ENCODE measurements at places on chromosomes 11 and 22.

DNA sequence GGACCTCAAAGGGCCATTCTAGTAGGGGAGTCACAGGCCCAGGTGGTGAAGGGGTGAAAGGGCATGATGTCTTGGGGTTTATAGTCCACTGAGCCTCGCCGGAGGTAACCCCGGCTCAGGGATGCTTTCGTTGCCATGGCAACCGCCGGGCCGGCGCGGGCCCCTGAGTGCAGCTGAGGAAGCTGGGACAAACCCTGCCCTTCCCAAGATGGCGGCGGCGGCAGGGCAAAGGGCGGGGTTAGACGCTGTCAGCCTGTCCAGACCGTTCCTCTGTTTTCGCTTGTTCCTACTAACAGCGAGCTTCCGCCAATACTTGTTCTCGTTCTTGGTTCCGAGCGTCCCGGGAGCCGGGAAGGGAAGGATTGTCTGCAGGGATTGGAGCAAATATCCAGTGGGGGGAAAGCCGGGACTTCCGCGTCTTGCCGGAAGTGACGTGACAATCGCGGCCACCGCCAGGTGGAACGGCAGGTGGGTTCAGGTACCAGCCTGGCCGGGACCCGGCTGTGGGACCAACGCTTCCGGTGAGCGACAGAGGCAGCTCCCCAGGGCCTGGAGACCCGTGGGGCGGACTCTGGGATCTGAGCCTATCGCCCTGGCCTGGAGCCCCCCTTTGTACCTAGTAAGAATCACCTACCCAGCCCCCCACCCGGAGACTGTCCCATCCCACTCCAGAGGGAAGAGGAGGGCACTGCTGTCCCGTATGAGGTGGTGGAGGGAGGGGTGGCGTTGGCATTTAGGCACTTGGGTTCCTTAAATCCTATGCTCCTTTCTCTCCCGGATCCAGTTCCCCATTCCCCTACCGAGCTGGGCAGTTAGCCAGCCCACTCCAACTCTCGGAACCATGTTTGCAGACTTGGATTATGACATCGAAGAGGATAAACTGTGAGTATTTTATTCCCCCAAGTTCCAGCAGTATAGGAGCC, at the start of gene PICK1:
Gene PICK1, plus strand, starts transcription at position 436 of the 923 bp plus-strand sequence. Its CDS starts 406 bp downstream, at position 842.
- DNase-seq, result peak; percentile 94

- no peak for DNase-seq
These were observed 134.8 kb downstream of the CACNA1I start for GRCh38 chr22:39705386-39705785.

GRCh38 chr22:50014655-50015401, 2.3 kb upstream of the IL17REL start:
- peak; percentile 28 for DNase-seq

GRCh38 chr11:115132436-115133228, 371.6 kb downstream of the CADM1 start:
- DNase-seq, result peak; percentile 44

GRCh38 chr11:69030301-69030700, 17.3 kb upstream of the MRGPRF start:
- no peak for DNase-seq

- no peak for DNase-seq
These were observed 8.3 kb downstream of the TST start for GRCh38 chr22:37010976-37011375.

DNA sequence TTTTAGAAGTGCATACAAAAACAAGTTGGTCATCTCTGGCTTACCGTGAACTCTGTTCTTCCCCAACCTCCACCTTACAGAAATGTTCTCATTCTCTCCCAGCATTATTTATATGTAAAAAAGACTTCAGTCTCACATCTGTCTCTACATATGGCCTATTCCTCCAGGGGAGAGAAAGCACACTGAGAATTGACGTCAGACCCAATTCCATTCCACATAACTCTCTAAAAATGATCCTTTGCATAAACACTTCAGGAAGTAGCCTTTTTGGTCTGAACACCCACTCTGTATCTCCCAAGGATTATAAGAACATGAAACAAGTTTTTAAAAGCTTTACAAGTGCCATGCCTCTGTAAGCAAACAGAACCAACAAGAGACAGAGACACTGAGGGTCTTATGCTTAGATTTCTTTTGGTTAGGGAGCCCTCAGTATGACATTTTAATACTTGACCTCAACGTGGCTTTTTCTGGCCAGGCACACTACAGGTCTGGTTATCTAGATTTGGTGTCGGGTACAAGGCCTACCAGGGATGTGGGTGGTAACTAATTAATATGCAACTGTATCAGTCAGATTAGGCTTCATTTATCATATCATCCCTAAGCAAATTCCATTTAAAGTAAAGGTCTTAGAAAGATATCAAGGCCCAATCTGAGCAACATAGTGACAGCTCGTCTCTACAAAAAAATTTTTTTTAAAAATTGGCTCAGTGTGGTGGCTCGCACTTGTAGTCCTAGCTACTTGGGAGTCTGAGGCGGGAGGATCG, 48.5 kb upstream of the PPP2R1B start:
- DNase-seq, result no peak

- DNase-seq, result peak; percentile 20
These were observed 62.5 kb downstream of the SMIM38 start for GRCh38 chr11:69218271-69218682.

GRCh38 chr11:117832511-117832910, 8.0 kb upstream of the FXYD2 start:
- DNase-seq, result no peak

- no peak for DNase-seq
These were observed 33.4 kb downstream of the PPARA start for GRCh38 chr22:46183733-46184132.

DNA sequence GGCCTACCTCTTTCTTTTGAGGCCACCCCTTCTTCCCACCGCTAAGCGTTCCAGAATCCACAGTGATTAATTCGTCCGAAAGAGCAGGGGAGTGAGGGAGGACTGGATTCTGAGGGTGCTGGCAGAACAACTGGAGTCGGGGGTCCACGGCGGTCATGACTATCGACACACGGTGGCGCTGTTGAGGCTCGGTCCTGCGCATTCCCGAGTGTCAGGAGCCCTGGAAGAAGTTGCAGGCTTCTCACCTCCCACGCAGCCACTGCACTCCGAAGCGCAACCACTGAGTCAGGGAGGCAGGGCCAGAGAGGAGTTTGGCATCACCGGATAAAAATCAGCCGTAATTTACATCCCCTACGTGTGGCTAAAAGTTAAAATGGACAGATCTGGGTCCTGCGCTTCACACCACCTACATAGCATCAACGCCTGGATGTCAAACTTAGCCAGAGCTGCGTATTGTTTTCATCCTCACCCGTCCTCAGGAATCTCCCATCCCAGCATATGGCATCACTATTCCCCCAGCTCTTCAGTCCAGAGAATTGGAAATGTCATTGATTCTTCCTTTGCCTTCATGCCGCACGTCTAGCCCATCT, 10.7 kb upstream of the CTSF start:
- DNase-seq, result peak; percentile 87

DNA sequence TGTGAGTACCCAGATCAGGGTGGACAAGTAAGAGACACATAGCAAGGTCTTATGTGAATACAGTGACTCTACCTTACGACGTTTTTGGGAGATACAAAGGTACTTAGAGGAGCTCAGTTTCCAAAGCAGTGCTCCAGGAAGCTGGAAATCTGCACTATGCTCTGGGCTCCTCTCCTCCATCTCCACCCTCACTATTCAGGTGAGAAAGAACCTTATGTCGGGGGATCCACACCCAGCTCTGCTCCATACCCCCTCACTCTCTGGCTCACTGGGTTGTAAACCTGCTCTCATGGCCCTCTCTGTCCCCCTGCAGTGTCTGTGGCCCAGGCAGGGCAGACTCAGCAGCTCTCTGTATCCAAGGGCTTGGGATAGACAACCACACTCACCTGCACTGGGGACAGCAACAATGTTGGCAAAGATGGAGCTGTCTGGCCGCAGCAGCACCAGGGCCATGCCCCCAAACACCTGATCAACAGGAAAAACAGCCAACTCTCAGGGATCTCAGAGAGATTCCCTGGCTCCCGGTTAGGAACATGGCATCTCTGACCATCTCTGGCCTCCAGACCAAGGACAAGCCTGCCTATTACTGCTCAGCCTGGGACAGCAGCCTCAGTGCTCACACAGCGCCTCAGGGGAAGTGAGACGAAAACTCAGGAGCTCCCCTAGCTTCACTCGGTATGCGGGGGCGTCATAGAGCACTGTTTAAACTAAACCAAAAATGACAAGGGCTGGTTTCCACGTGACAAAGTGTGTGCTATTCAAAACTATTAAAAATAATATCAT, 60.9 kb upstream of the TOP3B start:
- DNase-seq, result no peak

DNA sequence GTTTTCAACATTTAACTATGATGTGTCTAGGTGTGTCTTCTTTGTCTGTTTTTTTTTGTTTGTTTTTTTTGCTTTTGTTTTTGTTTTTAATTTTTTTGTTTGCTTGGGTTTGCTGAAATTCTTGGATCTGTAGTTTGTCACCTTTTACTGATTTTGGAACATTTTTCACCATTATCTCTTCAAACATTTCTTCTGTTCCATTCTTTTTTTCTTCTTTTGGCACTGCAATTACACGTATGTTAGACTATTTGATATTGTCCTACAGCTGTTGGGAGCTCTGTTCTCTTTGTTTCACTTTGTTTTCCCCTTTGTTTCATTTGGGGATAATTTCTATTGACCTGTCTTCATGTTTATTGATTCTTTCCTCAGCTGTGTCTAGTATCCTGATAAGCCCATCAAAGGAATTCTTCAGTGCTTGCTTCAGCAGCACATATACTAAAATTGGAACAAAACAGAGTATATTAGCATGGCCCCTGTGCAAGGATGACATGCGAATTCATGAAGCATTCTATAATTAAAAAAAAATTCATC, 60.8 kb downstream of the KREMEN1 start:
- DNase-seq, result no peak
